ENCODE measurements at places on chromosomes 11 and 22.
A peak's percentile ranks its signal among the peaks of the same experiment; 100 is the strongest.

- DNase-seq = no peak
Observed at GRCh38 chr11:7673724-7674434, 579 bp upstream of the CYB5R2 start.

DNA sequence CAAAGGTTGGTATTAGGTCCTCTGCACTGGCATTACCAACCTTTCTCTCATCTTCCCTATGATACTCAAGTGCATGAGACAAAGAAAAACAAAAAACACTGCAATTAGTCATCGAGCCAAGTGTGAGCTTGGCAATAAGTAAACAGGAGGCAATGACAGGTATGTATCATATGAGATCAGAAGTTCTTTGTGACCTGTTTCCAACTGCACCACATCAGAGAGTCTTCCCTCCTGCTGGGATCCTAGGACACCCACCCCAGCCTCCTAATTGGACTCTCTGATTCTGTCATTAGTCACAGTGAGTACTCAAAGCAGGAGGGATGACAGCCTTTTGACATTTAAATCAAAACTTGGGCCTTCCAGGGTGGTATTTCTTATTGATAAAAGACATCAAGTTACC is 7.8 kb upstream of the JAML start:
- DNase-seq = peak; percentile 38

DNA sequence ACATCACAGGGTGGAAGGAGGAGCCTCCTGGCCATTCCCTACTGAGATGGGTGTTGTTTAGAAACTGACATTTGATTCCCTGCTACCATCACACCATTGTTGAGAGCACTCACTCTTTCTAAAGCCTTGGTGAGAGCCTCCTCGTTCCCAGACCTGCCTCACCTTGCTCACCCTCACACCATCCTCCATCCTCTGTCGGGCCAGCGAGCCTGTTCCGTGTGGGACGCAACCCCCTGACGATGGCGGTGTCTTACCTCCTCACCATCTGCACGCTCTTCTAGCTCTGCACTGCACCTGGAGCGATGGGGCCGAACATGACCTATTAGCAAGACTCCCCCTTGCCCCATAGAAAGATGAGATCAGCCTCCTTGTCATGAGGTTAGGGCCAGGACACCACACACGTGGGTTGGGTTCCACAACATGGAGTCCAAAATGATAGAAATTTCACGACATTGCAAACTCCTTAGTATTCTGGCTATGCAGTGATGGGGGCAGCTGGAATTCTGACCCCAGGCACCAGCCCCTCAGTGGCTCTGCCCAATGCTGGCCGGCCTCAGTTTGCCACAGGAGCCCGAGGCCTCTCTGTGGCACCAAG is 1017.9 kb downstream of the TBC1D22A start:
- no peak for DNase-seq

DNA sequence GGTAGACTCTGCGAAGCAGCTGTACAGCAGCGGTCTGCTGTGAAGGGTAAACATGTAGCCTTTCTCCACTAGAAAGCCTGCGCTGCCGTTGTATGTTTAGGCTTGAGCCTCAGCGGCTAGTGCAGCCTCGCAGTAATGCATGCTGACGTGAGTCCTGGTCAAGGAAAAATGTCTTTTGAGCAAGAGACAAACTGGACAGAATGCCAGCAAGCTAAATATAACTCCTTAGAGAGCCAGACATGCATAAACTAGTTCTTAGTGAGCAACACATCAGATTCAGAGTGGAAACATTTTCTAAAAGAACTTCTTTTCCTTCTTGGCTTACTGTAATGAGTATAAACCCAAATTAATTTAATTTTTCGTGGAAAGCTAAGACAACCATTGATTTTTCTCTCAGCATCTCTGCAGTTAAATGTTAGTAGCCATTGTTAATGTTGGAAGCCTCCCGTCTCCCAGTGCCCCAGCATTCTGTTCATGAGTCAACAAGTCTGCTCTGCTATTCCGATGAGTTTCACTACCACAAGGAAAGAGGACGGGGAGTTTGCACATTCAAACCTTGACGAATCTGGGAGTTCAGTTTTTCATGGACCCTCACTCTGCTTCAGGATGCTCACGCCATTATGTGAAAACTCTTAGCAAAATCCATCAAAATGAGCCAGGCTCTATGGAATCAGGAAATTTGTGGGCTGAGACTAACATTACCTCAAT is 51.4 kb downstream of the JAM3 start:
- no peak for DNase-seq

DNA sequence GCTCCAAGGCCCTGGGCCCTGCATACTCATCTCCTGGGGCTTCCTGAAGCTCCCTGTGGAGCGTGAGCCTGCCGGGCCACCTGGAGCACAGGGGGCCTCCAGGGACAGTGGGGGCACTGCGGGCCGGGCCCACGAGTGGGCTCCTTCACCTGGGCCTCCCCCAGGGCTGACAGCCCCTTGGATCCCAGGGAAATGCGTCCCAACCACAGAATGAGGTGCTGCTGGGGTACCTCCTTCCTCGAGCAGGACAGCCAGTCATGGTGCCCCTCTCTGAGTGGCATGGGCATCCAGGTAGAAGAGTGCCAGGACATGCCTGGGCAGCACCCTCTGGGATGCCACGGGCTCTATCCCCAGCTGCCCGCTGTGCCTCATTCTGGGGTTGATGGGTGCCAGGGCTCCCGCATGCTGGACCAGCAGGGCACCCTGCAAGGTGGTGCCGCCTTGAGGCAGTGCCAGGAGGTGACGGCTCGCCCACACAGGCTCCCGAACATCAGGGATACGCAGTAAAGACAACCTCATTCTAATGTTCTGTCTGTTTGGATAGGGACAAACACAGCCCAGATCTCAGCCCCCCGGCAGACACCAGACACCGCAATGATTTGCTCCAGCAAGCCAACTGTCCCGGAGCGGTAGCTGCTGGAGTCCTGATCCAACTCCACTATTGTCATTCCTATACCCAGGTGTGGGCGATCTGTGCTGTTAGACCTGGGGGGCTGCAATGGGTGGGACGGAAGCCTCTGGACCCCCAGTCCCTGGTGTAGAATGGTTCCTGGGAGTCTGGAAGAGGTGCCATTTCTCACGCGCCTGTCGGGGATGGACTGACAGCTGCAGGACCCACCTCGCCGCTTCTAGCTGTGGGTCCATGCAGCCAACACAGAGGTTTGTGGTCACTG is 25.8 kb downstream of the KRTAP5-5 start:
- no peak for DNase-seq

GRCh38 chr11:106295974-106296373 is 218.5 kb downstream of the AASDHPPT start:
- no peak for DNase-seq

- DNase-seq = no peak
Observed at GRCh38 chr11:71062199-71062598, 190.2 kb downstream of the SHANK2 start.

DNA sequence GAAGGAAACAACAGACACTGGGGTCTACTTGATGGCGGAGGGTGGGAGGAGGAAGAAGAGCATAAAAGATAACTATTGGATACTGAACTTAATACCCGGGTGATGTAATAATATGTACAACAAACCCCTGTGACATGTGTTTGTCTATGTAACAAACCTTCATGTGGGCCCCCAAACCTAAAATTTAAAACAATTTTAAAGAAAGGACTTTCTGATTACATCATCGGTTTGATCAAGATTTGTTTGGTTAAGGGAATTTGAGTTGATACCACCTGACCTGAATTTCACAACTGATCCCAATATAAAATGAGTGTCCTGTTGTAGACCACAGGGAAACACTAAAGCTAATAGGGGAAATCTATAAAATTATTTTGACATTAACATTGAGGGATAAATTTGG is 34.3 kb downstream of the APIP start:
- DNase-seq = no peak

- DNase-seq = no peak
Observed at GRCh38 chr11:32916994-32917393, 24.4 kb downstream of the QSER1 start.

GRCh38 chr11:124725719-124726105 is 14.0 kb upstream of the NRGN start:
- no peak for DNase-seq

DNA sequence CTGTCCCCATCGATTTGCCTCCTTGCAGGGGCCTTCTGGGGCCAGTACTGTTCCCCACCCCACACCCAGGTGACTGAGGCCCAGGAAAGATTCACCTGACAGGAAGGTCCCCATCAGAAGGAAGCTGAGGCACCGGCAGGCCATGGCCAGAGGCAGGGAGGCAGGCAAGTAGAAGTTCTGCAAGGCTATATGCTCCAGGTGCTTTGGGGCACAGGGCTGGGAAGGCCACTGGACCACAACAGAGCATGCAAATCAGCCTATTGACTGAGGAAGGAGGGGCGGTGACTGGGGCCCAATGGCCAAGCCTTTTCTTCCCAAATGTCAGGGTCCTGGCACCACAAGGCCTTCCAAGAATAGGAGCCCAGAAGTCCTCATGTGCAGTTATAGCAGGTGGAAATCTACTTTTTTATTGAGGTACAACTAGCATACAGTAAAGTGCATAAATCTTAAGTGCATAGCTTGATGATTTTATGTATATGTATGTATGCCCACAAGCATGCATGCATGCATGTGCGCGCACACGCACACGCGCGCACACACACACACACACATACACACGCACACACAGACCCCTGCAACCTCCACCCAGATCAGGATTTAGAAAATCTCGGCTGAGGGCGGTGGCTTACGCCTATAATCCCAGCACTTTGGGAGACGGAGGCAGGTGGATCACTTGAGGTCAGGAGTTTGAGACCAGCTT is at the start of gene VPREB3:
Gene VPREB3, minus strand, starts transcription at position 206 of the 700 bp plus-strand sequence. Its CDS starts 62 bp downstream, at position 144.
- no peak for DNase-seq

DNA sequence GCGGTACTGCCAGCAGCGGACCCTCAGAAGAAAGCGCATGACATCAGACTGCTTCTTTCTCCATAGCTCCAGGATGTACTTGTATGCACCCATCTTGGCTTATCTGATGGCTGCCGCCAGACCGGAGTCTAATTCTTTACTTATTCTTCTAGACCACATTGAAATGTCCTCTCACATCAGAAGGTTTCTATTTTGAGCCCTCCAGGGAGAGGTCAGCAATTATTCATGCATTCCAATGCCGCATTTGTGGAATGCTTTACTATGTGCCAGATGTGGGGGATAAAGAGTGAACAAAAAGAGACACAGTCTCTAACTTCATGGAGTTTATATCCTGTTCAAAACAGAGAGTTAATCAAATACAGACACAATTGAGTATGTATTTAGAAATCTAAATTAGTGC is 230.1 kb downstream of the MIAT start:
- DNase-seq = no peak

- DNase-seq = no peak
Observed at GRCh38 chr11:12807621-12808020, 133.4 kb downstream of the TEAD1 start.

DNA sequence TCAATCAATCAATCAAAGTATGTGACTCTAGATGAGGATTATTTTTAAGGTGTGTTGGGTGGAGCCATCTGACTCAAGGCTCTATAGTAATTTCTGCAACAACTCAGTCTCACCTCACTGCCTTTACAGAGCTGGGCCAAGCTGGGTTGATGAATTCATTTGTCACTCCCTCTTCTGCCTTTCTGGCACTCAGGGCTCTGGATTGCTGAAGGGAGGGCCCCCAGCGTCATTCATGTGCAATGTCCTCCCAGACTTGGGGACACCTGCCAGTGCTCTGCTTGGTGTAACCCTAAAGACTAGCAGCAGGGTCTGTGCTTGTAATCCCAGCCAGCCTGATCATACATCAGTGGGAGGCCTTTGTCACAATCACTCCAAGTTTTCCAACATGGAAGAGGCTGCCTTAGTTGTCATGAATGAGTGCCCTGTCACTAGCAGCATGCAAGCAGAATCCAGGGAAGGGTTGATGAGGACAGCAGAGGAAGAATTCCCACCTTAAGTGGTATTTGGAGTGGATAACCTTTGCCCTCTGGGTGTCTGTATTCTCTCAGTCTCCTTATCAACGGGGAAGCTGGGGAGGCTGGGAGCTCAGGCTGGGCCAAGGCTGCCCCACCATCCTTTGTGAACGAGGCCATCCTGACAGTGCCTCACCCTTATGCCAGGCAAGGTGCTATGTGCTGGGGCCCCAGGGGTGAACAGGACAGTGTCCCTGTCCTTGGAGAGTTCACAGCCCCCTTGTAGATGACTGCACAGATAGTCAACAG is 2.0 kb upstream of the TP53I11 start:
- no peak for DNase-seq

GRCh38 chr11:118602331-118602730 is 5.1 kb upstream of the PHLDB1 start:
- DNase-seq = no peak

- DNase-seq = no peak
Observed at GRCh38 chr11:123509737-123510578, 79.9 kb downstream of the GRAMD1B start.

DNA sequence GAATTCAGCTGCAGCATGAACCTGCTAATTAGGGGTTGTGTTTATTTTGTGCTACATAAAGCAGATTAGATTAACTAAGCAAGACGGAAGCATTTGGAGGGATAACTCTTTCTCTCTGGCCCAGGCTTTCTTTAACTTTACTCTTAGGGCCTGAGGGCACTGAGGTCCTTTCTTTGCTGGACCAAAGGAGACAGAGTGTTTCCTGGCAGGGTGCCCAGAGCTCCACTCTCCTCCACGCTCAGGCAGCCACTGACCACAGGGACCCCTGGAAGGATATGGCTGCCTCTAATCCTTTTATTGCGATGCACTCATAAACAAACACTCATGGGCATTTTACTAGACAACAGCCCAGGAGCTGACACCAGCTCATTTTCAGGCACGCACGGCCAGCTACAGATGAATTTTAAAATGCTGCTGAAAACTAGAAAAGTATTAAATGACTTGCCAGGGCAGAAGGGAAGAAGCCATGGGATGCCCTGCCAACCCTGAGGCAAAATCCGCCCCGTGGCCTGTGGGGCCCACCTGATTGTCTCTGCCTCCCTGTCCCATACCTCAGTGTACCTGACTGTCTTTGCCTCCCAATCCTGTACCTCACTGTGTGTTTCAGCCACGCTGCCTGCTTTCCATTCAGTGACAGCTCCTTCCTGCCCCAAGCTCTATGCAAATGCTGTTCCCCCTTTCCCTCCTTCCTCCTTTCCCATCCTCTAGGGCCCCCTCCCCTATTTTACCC is 192.6 kb upstream of the NAV2 start:
- DNase-seq = no peak

GRCh38 chr11:133906241-133906640 is 50.5 kb downstream of the IGSF9B start:
- DNase-seq = no peak

- DNase-seq = no peak
Observed at GRCh38 chr11:27329867-27330632, 33.0 kb downstream of the CCDC34 start.

DNA sequence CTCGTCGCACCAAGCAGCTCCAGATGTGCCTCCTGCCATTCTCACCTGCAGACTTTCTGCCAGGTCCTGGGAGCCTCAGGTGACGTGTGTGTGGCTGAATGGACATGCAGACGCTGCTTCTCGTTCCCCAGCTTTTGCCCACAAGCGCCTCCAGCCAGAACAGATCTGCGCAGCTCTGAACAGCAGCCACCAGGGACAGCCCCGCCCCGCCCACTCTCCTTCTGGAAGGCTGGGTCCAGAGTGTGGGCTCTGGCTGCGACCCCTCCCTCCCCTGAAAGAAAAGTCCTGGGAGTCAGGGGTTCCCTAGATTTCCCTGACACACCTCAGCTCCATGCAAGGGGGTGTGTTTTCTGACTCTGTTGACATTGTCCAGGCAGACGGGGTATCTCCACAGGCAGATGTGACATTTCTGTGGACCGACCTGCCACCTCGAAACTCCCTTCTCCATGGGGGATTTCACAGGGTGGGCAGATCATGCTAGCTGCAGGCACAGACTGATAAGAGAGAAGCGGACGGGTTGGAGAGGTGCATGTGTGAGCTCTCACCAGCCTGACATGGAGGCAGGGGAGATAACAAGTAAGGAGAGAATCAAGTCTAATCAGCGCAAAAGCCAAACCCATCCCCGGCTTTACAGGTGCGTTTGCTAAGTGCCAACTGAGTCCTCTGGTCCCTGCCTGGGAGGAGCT is 19.8 kb downstream of the SLCO2B1 start:
- no peak for DNase-seq

- DNase-seq = no peak
Observed at GRCh38 chr11:84894666-84895065, 732.5 kb downstream of the DLG2 start.
